HAP-1 (cell line): ENCODE measurements at places on chromosomes 6 and 20.

DNA sequence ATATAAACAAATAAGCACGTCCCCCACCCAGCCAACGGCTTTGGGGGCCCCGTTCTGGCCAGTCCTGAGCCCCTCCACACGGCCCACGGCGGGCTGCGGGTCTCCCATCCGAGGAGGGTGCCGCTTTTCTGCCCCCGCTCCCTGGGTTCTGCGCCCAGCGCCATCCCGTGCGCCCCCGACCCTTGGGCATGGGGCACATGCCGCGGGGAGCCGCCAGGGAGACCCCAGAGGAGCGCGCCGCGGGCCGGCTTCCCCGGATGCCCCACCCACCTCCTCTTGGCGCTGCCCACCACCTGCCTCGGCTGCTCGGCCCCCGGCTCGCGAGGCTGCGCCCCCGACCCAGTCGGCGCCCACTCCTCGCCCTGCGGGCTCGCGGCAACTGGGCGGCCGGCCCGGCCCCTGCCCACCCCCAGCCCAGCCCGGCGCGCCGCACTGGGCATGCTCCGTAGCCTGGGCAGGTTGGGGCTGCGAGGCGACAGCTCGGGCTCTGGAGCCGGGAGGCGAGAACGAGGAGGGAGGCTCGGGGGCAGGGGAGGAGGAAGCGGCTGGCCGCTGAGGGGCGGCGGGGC is 570 bp upstream of the PLCB4 start:
- peak; percentile 75 for DNase-seq

DNA sequence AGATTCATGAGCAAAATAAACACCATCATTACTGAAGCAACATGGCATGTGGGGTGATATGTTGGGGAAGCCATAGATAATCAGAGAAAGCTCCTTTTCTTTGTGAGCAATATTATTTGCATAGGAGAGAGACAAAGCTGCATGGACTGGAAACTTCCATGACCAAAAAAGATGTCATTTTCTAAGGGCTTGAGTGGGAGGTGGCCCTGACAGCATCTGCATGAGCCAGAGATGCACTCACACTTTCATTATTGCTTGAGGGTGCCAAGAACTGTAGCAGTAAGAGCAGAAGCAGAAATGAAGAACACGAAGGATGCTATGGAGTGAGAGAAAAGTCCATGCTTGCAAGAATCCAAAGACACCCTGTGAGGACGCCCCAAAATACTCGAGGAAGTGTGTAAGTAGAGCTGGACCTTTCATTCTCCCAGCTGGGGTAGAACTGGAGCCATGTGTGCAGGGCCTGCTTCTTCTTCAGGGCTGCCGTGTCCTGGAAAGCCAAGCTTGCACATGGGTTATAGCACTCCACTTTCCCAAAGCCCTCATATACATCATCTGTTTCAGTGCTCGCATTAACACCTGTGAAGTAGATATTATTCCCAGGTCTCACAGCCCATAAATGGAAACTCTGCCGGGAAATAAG is 851.2 kb downstream of the DHX35 start:
- no peak for DNase-seq

DNA sequence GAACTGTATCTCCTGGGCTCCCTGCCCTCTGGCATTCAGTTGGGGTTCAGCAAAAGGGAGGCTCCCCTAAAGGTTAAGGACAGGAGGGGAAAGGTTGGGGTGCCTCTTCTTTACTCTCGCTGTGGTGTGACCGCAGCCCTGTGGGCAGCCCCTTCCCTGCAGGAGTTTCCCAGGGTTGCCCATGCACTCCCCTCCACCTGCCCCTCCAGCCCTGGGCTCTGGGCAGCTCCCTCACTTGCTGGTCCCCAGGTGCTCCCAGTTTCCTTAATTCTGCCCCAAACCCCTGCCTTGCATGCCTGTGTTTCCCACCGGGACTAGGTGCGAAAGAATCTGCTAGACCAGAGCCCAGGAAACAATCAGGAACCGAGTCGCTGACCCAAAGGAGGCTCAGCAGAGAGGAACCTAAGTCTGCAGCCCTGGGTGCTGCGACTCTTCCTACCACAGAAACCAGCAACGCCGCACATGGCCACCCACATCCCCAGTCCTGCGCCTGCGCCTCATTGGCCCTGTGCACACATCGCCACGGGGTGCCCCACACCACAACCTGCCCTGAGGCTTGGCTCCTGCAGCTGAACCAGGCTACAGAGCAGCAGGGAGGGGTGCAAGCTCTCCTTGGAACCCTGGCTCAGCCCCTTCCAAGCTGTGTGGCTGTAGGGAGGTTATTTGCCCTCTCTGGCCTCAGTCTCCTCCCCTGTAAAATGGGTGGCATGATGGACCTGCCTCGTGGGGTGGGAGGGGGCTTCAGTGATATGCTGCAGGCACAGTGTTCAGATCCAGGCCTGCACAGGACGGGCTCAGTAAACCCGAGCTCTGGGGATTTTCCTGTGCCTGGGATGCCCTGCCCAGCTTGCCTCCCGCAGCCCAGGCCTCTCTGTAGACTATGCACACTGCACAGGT is 487.6 kb downstream of the PREX1 start:
- no peak for DNase-seq

- DNase-seq = no peak
Measured at GRCh38 chr6:168626046-168626602, 185.1 kb downstream of the SMOC2 start.

- DNase-seq = peak; percentile 92
Measured at GRCh38 chr20:3204124-3204794, at the start of gene DDRGK1. TSS of gene DDRGK1 (minus strand) at chr20:3204682. CDS start at chr20:3204627, 55 bp downstream.

DNA sequence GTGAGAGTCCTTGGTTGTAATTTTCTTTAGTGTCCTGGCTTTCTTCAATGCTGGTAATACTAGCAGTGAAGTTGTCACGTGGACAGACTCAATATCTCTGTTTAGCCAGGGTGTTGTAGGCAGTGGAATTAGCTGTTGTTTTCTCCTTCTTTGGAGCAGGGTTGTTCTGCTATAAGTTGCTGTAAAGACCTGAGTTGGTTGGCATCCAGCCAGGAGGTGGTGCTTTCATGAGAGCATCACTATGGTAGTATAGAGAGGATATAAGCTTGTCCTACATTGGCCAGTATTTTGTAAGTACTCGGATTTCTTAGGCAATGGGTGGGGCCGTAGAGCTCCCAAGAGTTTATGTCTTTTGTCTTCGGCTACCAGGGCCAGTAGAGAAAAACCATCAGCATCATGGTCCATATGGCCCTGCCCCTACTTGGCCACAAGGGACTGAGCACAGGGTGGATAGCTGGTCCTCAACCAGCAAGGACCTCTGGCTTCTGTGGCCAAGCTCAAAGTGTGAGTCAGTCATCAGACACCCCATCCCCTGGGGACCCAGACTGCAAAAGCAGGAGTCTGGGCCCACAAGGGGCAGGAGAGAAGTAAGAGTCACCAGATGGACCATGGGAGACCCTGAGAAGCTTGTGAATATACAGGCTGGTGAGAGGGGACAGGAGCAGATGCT is 127.9 kb upstream of the NXT1 start:
- DNase-seq = no peak

DNA sequence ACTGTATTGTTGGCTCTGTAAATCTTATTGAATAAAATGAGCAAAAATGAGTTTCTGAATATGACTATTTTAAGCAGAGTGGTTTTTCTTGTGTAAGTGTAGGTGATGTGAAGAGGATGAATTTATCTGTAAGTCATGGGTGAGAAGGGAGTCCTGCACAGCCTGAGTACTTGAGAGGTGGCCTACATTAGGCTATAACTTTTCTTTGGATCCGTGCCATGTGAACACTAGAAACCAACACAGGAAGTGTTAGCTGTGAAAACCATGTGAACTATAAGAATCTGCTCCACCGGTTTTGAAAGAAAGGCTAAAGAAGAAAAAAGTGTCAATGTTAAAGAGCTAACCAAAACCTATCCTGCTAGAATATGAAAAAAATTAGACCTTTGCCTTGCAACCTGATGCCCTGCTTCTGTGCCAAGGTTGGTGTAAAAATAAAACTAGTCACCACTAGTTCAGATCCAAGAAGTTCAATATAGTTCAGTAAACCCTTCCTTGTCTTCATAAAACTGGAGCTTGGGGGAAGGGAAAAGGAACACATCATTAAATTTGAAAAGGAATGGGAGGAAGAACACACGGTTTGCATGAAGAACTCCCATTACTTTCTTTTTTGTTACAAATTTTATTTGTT is 21.3 kb downstream of the PLCB1 start:
- no peak for DNase-seq

- DNase-seq = no peak
Measured at GRCh38 chr6:111444794-111445193, 38.2 kb downstream of the REV3L start.

- no peak for DNase-seq
Measured at GRCh38 chr6:14553515-14553914, 435.9 kb downstream of the CD83 start.

GRCh38 chr6:85600713-85601313 is 7.2 kb upstream of the SNX14 start:
- DNase-seq = no peak

GRCh38 chr6:112274774-112275173 is 20.4 kb upstream of the LAMA4 start:
- no peak for DNase-seq

- peak; percentile 65 for DNase-seq
Measured at GRCh38 chr20:17896193-17896723, 72.3 kb downstream of the SNX5 start.

GRCh38 chr6:15535495-15536197 is 127.2 kb downstream of the DTNBP1 start:
- no peak for DNase-seq

DNA sequence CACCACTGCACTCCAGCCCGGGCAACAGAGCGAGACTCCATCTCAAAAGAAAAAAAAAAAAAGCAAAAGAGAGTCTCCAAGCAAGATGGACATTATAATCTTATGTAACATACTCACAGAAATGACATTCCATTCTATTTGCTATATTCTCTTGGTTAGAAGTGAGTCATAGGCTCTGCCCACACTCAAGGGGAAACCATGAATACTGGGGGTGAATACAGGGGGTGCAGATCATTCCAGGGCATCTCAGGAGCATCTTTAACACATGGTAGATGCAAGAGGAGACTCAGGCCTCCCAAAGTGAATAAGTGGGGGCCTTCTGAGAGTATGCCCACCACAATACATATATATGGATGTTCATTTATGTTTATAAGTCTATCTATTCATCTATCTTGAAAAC is 18.3 kb upstream of the RANBP9 start:
- no peak for DNase-seq

DNA sequence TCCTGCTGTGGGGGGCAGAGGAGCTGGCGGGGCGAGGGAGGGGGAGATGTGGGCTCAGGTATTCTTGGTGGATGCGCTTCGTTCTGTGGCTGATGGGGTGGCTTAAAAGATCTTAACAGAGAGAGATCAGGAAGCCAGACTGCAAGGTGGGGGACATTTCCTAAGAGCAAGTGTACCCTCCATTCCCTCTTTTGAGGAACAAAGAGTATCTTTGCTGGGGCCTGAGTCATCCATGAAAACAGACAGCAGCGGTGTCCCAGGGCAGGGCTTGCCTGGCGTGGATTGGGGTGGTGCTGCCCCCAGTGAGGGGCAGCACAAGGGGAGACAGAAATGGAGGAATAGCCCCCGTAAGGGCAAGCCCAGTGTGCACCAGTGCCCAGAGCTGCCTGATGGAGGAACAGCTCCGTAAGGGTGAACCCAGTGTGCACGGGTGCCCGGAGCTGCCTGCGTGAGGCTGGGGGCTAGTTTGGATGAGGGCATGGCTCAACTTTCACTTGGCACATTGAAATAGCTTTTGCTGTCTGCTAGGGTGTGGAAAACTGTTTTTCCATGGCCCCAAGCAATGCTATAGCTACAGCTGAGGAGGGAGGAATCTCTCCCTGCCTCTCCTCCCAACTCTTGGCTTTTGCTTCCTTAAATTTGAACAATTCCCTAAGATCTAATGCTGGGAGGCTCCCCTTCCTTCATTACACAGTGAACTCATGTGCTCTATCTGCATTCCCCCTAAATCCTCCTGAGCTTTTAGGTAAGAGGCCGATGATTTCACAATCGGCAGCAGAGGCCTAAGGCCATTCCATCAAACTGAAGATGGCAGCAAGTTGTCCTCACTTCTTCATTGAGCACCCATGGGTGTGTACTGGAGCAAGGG is 12.9 kb downstream of the MAPK13 start:
- no peak for DNase-seq

- no peak for DNase-seq
Measured at GRCh38 chr6:36154286-36154685, 24.0 kb downstream of the MAPK13 start.

DNA sequence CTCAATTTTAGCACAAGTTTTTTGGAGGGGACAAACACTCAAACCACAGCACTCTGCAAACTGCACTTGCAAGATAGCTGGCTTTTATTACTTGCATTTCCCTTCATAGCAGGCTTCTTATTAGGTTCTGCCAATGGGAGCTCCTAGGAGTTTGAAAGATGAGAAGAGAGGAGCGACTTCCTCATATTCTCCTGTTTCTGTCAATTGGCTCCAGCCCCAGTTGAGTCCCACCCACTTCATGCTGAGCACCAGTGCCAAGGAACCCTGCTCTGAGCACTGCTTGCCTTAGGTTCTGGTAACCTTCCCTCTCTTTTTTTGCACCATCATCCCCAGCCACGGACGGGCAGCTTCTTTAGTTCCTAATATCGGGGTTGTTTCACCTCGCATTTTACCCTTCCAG is 67.9 kb downstream of the PSMB1 start:
- no peak for DNase-seq

- DNase-seq = no peak
Measured at GRCh38 chr20:36926653-36927200, 24.8 kb downstream of the SAMHD1 start.

DNA sequence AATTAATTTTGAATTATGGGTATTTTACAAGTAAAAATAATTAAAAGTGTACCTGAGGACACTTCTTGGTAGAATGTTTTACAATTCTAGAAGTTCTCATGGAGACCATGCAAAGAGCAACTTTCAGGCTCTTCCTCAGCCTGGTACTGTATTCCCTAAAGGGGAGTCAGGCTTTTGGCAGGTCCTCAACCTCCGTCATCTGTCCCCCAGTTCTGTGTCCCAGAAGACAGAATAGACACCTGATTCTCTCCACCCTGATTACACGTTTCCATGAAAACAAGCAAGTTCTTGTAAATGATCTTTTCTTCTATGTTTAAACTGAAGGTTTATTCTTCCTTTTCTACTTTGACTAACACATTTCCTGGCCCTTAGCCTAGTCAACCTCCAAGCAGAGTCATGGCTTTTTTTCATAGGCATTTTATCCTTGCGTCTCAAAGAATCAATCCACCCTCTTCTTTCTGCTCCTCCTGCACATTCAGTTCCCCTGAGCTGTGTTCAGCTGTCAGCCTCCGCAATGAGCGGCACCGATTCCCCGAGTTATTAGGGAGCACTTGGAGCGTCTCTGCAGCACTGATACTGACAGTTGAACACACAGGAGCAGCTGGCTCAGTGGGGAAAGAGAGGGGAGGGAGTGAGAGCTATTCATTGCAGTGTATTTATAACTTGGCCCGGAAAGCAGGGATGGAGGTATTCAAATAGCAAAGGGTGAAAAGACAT is 1082.4 kb upstream of the MAP3K7 start:
- DNase-seq = no peak

- DNase-seq = no peak
Measured at GRCh38 chr20:50343490-50344179, 153.0 kb downstream of the CEBPB start.

- DNase-seq = no peak
Measured at GRCh38 chr20:37913567-37914366, 10.8 kb downstream of the VSTM2L start.
